NCI-H1694 treated with DMSO at 0.1 percent for 48 hours (cell line): ENCODE measurements at places on chromosomes 3 and 15.

GRCh38 chr3:11077466-11077865 lies 76.8 kb upstream of the HRH1 start:
- DNase-seq: no peak

- DNase-seq: no peak
Measured at GRCh38 chr3:12878141-12878574, 36.8 kb upstream of the RPL32 start.

GRCh38 chr3:169964176-169964575 lies 2.4 kb upstream of the SEC62 start:
- no peak for DNase-seq

DNA sequence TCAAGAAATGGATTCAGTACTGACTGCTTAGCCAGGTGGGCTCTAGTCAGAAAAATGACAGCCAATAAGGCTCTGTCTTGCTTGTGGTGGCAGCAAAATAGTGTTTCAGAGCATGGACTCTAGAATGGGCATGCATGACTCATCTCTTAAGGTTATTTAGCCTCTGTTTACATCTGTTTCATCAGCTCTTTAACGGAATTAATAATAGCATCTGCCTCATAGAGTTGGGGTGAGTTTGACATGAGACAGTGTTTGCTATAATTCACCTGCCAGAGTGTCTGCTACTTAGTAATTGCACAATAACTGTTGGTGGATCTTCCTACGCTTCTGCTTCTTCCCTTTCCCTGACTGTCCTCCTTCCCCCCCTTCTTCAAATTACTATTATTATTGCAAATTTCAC lies 350.4 kb upstream of the SEMA6D start:
- no peak for DNase-seq

DNA sequence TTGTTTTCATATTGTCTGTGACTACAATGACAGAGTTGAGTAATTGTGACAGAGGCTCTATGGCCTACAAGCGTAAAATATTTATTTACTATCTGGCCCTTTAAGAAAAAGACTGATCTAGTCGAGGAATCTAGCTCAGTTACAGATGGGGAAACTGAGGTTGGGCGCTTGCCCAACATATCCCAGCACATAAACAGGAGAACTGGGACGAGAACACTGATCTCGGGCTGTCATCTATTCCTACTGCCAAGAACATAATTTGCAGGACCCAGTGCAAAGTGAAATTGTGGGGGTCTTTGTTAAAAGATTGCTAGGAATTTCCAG lies 1.9 kb downstream of the FES start:
- no peak for DNase-seq
